ENCODE measurements at places on chromosomes 6 and 20.

- peak; percentile 49 for DNase-seq
These were observed 725 bp upstream of the ISM1 start for GRCh38 chr20:13220194-13220903.

GRCh38 chr6:75421316-75422023 lies 72.1 kb downstream of the FILIP1 start:
- no peak for DNase-seq

DNA sequence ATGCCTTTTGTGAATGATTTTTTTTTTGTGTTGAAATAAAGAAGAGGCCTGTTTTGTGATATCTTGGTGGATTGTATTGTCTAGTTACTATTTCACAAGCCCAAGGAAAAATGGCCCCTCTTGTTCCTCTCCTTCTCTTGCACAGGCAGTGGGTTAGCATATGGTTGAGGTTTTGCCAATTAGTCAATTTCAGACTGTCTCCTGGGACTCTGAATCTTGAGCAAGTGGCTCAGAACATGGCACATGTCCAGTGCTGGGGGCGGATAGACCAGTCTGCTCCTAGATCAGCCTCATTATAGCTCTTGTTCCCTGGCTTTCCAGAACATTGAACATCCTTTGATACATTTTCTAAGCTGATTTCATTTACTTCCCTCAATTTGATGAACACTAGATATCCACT lies 589.2 kb downstream of the PHF3 start:
- no peak for DNase-seq

- no peak for DNase-seq
These were observed 55.9 kb downstream of the TTI1 start for GRCh38 chr20:37977338-37977737.

DNA sequence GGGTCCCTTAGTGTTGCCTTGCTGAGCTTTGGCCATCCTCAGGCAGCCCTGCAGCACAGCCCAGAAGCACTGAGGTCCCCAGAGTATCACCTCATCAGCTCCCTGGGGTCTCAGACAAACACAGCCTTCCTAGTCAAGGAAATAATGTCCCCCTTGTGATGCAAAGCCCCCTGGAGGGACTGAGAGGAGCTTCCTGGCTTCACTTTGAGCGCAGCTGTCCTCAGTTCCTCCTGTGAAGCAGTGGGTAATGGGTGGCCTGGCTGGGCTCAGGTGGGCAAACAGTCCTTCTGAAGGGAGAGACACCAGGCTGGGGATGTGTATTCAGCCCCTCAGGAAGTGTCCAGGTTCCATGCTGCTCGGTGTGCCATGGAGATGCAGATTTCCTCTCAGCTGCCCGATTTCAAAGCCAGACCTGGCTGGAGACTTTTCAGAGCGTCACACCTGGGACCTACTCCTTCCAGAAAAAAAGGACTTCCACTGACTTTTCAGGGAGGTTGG lies 79.2 kb upstream of the FOXA2 start:
- DNase-seq: peak; percentile 89

DNA sequence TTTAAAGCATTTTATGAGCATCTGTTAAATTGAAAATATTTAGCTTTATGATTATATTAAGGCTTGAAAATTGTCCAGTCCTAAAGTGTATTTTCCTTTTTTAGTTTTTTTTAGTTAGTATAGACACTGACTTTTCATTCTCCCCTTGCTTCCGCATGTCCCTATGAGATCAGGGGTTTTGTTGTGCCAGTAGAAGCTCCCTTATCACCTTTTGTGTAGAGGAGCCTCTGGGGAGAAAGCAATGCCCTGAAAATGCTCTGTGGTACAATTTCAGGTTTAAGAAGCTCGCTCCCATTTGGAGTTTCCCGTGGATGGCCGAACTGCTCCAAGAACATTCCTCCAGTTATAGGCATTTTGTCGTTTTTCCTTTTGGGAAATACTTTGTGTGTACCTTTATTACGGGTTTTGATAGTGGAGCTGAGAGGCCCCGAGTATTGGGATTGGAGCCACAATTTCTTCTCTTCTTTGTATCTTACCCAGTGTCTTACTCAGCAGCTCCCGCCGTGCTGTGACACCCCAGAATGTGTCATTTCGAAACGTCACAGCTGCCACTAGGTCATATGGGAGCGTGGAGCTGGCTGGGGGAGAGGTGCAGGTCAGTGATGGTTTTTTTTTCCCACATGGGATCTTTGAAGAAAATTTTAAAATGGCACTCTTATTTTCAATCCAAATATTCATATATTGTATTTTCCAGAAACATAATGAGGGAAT lies 49.9 kb downstream of the RPRD1B start:
- no peak for DNase-seq

- DNase-seq: no peak
These were observed 58.7 kb downstream of the ZFAND3 start for GRCh38 chr6:37878150-37878710.

- DNase-seq: no peak
These were observed 799 bp downstream of the NRM start for GRCh38 chr6:30689985-30690384.

- no peak for DNase-seq
These were observed 728 bp upstream of the CEP162 start for GRCh38 chr6:84228198-84228543.

DNA sequence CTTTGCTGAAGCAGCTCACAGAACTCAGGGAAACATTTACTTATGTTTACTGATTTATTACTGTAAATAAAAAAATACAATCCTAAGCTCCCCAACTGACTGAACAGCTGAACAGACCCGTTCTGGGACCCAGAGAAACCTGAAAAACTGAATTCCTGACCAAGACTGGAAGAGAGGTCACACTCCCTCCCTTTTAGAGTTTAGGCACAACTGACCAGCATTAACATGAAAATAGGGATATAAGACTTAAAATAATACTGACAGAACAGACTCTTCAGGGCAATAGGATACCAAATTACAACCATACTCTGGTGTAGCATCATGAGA lies 11.7 kb upstream of the RPS10 start:
- no peak for DNase-seq

GRCh38 chr6:163756079-163756478 lies 341.6 kb downstream of the QKI start:
- no peak for DNase-seq

DNA sequence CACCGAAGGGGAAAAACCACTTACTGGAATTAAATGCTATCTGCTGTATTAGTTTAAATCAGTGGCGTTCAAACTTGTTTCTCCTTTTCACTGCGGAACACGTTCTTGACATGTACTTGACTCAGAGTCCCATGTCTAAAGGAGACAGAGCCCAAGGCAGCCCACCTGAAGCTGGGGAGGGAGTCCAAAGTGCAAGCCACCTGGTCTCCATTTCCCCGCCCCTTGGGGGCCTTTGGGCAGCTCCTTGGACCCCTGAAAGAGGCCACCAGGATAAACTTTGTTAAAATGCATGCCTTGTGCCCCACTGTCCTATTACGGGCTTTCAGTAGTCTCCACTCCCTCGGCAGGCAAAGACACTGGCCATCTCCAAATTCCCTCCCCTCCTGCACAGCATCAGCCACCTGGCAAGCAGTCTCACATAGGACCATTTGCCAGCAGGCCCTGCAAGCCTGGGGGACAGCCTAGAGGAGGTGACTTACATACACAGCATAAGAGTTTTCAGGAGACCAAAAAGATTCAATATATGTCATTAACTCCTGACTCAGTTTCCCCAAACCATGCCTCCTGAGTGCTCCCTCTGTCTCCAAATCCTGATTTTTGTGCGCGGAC lies 6.7 kb downstream of the PCK1 start:
- no peak for DNase-seq

DNA sequence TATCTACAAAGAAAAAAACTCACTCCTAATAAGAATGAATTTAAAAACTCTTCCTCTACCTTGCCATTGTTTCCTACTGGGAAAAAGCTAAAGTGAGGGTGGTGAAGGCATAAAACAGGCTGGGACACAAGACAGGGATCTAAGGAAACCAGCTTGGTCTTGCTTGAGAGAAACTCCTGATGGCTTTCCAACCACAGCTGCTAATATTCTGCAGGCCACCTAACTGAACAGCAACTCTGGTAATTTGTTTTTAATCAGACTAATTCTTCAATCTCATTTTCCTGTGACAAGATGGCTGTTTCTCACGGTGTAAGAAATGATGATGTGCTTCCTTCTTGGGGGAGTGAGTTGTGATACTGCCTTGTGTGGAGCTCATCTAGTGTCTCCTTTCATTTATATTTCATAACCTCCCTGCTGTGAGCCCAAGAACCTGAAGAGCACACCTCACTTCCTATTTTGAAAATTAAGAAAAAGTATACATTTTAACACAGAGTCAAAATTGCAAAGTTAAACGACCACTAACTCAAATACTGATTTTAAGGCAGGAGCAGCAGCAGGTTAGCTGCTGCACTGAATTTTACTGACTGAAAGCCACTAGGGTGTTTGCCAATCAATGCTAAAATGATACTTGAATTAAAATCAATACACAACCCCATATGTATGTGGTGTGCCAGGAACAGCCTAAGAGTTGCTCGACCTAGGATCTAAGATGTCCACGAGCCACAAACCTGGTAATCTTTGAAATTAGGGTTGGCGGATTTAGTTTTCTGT lies 58.0 kb downstream of the BACH2 start:
- DNase-seq: no peak

DNA sequence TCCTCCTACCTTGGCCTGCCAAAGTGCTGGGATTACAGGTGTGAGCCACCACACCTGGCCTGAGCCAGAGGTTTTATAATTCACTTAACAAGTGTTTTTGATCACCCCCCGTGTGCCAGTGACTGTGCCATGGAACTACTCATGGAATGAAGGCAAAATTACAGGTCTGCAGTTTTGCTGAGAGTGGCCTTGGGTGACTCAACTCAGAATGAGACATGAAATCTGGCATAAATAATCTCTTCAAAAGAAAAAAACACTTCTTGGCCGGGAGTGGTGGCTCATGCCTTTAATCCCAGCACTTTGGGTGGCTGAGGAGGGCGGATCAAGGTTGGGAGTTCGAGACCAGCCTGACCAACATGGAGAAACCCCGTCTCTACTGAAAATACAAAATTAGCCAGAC lies 166.9 kb upstream of the SALL4 start:
- DNase-seq: no peak

GRCh38 chr6:150865406-150866146 lies at the start of gene MTHFD1L:
Gene MTHFD1L (plus strand): TSS chr6:150865702. CDS start chr6:150865823, 121 bp downstream.
- peak; percentile 89 for DNase-seq

DNA sequence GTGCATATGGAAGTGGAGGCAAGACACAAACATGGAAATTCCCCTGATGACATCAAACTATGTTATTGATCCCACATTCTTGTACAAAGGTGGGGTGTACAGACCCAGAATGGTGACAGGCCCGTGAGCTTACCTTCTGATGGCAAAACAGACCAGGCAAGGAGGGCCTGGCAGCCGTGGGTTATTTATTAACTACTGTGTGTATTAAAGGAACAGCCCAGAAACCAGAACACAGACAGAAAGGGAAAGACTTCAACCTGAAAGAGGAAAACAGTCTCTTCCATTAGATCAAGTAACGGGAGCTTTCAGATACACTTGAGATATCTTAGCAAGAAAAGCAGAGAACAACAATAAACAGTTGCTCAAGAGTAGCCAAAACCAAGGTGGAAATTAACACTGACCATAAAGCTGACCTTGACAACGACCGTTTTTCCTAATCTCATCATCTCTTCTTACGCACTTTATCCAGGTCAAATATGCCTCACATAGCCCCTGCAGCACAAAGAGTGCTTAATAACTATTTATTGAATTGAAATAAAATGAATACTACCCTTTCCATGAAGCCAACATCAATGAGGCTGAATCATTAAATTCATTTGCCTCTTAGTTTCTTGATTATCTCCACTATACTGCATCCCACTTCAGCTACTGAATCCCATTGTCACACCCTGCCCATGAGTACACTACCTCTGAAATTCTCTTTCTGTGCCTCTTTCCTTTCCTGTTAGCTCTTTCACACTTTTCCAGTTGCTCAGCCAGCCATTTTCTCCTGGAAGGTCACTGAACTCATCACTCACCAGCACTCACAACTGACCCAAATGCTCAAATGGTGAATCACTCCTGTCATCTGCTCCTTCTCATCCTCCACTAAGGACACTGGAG lies 67.4 kb downstream of the MOXD1 start:
- no peak for DNase-seq

- DNase-seq: no peak
These were observed 8.5 kb downstream of the HLA-DMB start for GRCh38 chr6:32932132-32932868.

- no peak for DNase-seq
These were observed 57.3 kb upstream of the SMLR1 start for GRCh38 chr6:130769861-130770260.

GRCh38 chr20:35603695-35604448 lies 11.8 kb upstream of the SPAG4 start:
- no peak for DNase-seq

DNA sequence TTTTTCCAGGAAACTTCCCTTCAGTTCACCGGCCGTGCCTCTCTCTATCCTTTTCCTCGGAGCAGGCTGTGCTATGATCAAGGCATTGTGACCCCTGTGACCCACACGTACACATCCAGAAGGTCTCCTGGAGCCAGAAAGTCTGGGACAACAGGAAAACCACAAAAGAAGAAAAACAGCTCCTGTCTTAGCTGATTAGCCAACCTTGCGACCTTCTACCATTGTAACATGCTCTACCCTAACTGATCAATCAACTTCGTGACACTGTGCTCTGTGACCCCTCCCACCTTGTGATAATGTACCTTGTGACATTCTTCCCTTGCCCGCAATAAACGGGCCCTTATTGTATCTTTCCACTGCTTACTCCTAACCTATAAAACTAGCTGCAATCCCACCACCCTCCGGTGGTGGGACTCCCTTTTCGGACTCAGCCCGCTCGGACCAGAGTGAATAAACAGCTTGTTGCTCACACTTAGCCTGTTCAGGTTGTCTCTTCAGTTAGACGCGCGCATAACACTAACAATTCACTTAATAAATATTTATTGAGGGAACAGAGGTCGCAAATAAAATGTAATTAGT lies 24.2 kb downstream of the ZNF311 start:
- peak; percentile 58 for DNase-seq

DNA sequence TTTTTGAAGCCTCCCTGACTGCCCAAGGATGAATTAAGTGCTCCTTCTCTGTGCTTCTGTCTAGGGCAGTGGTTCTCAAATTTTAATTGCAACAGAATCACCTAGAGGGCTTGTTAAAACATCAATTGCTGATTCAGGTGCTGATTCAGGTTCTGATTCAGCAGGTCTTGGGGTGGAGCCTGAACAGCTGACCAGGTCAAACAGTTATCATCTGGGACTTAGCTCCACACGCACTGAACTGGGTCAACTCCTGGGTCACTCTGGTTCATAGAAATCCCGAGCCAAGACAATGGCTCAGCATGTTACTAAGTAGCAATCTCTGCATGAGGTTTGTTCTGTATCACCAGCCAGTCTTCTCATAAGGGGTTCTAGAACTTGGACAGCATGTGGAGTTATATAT lies 192.3 kb downstream of the GJA1 start:
- no peak for DNase-seq

Measured in NCI-H146 (cell line).